DMS53 (cell line): ENCODE measurements at places on chromosomes 5 and 9.

- no peak for DNase-seq
These were observed 120.2 kb upstream of the FSTL4 start for GRCh38 chr5:133732536-133732935.

DNA sequence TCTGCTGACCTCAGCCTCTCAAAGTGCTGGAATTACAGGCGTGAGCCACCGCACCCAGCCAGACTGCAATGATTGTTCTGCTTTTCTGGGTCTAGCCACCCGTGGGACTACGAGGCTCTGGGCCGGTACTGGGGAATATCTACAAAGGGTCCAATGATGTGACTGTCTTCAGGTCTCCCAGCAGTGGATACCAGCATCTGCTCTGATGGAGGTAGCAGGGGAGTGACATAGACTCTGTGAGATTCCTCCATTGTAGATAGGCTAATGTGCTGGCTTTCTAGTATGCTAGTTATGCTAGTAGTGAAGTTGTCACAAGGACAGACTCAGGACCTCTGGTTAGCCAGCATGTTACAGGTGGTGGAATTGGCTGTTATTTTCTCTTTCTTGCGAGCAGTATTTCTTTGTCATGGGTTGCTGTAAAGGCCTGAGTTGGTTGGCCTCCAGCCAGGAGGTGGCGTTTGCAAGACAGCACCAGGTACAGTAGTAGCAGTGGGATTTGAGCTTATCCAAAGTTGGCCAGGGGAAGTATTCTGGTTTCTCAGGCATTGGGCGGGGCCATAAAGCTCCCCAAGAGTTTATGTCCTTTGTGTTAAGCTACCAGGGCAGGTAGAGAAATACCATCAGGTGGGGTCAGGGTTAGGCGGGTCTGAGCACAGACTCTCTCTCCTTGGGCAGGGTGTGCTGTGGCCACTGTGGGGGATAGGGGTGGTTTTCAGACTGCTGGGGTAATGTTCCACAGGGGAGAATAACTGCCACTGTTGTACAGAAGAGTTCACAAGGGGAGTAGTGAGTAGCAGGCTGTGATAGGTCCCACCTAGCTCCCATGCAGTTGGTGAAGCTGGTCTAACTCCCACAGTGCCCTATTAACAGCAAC is 105.2 kb downstream of the SGCD start:
- DNase-seq: no peak

DNA sequence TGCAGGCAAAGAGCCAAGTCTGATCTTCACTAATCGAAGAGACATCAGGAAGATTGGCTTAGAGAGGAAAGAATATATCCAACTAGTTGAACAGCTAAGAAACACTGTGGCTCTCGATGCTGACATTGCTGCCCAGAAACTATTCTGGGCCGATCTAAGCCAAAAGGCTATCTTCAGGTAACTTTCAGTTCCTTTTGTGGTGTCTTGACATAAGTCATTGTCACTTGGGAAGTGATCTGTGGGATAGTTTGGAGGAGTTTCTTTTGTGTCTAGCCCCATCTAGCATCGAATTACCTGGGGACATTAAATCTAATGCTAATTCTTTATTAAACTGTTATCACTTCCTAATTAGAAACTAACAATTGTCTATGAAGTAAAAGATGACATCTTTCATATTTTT is 24.0 kb downstream of the VLDLR start:
- DNase-seq: no peak

DNA sequence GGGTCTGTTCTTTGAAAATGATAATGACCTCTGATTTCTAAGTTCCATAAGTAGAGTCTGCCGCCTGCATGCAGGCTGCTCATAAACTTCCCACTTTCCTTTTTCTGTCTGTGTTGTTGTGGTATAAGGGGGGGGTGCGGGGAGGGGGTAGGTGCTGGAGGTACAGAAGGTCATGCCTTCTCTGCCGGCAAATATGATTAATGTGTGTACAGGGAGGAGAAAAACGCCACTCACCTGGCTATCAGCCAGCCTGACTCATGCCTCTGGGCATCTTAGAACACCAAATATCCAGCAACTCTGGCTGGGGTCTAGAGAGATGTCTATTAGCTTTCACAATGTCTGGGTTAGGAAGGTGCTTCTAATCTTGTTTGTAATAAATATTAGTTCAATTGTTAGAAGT is 128.3 kb downstream of the EFNA5 start:
- peak; percentile 94 for DNase-seq

DNA sequence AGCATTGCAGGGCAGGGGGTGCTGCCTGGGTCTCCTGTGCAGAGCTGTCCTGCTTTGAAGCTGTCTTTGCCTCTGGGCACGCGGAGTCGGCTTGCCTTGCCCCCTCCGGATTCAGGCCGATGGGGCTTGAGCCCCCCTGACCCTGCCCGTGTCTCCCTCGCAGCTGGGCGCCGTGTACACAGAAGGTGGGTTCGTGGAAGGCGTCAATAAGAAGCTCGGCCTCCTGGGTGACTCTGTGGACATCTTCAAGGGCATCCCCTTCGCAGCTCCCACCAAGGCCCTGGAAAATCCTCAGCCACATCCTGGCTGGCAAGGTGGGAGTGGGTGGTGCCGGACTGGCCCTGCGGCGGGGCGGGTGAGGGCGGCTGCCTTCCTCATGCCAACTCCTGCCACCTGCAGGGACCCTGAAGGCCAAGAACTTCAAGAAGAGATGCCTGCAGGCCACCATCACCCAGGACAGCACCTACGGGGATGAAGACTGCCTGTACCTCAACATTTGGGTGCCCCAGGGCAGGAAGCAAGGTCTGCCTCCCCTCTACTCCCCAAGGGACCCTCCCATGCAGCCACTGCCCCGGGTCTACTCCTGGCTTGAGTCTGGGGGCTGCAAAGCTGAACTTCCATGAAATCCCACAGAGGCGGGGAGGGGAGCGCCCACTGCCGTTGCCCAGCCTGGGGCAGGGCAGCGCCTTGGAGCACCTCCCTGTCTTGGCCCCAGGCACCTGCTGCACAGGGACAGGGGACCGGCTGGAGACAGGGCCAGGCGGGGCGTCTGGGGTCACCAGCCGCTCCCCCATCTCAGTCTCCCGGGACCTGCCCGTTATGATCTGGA is 2.7 kb downstream of the CEL start:
- DNase-seq: no peak

DNA sequence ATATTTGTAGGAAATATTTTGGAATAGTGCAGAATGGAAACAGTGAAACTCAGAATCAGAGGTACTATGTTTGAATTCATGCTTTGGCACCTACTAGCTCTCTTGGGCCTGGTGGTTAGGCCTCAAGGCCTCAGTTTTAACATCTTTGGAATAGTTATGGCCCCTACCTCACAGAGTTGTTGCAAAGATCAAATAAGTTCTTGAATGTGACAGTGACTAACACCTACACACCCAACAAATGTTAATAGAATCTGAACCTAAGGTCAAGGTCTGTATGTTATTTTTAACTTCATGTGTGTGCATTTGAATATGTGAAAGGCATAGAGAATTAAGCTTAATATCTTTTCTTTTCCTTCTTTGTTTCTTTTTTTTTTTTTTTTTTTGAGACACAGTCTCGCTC is 87.3 kb downstream of the SLC44A1 start:
- no peak for DNase-seq

- no peak for DNase-seq
These were observed 62.9 kb downstream of the DENND1A start for GRCh38 chr9:123867034-123867433.

- peak; percentile 65 for DNase-seq
These were observed 35.8 kb downstream of the PPARGC1B start for GRCh38 chr5:149765932-149766331.

DNA sequence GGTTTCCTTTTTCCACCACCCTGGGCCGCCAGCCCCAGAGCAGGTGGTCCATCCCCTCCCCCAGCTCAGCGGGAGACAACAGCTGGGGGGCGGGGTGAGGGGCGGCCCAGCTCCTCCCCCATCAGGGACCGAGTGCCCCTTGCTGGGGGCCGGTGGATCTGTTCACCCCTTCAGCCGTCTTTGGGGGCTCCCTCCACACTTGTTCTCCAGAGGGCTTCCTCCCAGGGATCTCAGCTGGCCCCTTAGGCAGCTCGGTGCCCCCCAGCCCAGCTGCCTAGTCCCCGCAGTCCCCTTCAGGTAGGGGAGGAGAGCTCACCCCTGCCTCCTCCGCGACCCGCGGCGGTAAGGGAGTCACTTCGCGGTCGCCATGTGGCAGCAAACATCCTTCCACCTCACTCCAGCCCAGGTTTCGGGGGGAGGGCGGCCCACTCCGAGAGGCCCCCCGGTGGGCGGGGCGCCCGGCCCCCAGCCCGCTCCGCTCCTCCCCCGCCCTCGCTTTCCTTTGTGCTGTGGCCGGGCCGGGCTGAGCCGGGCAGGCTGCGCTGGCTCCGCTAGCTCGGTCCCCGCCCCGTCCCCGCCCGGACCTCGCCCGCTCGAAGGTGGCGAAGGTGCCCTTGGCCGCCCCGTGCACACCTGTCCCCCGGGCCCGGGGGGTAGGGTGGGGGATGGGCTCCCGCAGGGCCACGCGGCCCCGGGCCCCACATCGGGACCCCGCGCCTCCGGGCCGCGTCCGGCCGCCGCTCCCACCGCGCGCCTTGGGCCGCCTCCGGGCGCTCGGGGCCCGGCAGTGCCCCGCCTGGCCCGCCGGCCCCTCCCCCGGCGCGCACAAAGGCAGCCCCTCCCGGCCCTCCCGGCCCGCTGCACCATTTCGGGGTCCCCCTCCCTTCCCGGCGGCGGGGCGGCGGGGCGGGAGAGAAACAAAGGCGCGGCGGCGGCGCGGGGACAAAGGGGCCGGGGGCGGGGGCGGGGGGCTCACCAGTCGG is 683 bp downstream of the DBN1 start:
- peak; percentile 72 for DNase-seq

DNA sequence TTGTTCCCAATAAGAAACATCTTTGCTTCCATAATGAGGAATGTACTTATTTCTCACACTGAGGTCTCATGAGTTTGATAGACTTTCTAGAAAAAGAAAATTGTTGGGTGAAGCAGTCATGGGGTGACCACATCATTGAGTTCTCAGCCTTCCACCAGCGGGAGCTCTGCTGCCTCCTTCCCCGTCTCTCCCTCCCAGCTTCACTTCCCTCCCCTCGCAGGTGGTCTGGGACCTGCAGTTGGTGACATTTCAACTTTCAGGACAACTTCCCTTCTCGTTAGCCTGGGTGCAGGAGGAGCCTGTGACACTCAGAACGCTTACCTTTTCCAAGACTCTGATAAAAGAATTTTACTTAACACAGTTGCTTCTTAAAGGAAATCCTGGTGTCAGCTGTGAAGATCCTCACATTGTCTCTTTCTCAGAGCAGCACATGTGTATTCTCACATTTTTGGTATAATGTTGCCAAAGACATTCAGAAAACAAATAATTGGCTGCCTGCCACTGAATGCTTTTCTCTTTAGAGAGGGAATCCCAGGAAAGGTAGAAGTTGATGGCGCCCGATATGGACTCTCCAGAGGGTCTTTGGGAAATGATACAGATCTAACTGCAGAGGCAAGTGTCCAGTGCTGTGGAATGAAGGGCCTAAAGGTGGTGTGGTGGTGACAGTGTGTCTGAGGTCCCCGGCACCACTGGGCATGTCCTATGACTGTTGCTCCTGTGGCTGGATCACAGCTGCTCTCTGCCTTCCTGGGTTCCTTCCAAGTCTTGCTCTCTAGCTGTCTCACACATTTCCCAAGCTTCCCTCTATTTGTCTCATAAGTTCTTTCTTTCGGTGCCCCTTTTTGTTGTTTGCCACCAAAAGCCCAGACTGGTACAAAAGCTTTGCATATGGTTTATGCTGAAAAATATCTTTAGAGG is 238.1 kb downstream of the GAS1 start:
- DNase-seq: no peak

DNA sequence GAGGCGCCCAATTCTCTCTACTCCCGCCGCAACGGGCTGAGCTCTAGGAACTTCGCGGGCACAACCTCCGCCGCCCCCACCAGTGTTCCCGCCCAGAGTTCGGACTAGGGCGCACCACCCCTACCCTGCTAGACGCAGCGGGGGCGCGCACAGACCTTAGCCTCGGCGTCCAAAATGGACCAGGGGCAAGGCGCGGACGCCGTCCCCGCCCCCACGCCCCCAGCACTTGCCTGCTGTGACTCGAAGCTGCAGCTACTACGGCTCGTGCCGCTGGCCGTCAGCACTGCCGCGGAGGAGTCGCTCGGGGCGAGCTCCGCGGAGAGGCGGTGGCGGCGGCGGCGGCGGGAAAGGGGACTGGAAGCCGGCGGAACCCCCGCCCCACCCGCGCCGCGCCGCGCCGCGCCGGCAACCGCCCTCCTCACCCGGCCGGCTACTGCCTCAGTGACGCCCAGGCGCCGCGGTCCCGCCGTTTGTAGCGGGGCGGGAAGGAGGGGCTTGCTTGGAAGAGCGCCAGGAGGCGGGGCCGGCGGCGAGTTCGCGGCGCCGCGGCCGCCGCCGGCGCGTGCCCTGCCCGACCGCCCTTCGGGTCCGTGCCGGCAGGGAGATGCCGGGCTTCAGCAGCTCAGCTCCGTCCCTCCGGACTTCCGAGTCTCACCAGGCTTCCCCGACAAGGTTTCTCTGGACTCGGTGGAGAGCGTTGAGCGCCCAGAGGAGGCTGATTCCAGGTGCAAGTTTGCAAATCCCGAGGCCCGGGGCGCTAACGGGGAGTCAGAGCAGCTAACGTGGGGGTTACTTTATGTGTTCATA is 4.5 kb downstream of the ELAVL2 start:
- DNase-seq: peak; percentile 91

DNA sequence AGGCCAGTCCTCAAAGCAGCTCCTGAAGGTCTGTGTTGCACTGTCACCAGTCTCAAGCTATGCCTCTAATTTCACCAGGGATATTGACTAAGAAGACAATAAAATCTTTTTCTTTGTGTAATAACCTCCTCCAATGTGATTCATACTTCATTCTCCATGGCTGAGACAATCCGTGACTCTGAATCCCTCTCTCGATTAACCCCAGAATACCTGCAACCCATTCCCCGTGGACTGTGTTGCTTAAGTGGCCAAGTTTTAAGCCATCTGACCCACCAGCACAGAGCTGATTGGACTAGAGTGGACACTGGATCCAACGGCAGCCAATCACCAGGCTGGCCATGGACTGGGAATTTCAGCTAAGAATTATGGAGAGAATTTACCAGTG is 5.4 kb upstream of the CCIN start:
- no peak for DNase-seq

DNA sequence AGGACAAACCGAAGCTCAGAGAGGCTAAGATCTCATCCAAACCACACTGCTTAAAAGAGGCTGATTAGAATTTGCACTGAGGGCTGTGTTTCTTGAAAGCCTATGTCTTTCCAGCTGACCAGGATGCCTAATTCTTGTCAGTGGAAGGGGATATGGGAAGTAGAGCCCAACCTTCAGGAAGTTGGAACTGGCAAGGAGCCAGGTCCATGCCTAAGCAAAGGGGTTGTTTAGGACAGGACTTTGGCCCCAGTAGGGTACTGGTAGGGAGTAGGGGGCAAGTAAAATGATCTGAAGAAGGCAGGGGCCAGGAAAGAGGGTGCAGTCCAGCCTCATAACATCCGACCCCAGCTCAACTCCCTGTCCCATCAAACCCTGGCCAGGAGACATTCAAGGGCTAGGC is 130.9 kb downstream of the GAS1 start:
- no peak for DNase-seq

- no peak for DNase-seq
These were observed 42.7 kb downstream of the HSDL2 start for GRCh38 chr9:112422417-112423148.
